T-helper 1 cell (primary cell): ENCODE measurements at places on chromosomes 7 and 10.
A peak's percentile ranks its signal among the peaks of the same experiment; 100 is the strongest.

DNA sequence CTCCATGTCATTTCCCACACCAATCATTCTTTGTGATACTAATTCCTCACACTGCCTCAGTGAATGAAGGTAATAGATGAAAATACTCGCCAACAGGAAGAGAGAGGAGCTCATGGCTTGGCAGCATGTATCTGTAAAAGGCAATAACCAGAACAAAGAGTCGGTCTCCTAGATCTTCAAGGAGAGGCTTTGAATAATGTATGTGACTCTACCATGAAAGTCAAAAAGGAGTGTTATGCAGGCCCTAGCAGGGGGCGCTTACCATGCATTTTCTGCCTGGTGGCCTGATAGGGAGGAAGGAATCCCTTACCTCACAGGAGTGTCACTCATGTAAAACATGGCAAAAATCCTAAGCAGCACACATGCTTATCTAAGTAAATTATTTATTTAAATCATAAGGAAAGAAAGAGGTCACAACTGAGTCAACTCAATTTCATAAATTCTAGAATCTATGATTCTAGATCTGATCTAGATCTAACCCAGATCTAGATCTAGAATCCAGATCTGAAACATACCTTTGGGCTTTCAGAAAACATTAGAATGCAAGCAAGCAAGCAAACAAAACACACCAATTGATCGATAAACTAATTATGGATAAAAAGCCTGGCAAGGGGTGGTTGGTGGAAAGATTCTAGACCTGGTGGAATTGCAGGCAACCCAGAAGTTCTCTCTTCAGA, 226.3 kb upstream of the KLF6 start:
- DNase-seq = no peak

DNA sequence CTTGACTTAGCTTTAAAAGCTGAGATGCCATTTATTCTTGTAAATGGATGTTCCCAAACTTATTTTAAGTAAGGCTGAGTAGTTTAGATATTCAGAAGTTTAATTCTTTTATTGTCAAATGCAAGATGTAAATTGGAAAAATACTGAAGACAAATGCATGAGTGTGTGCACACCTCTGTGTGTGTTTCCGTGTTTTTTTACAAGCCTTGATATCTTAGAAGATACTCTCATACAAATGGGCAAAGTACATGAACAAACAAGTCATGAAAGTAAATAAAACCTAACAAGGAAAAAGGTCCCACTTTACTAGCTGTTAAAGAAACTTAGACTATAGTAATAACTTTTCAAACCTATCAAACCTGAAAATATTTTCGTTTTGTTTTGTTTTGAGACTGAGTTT, 29.0 kb downstream of the ACSL5 start:
- no peak for DNase-seq

DNA sequence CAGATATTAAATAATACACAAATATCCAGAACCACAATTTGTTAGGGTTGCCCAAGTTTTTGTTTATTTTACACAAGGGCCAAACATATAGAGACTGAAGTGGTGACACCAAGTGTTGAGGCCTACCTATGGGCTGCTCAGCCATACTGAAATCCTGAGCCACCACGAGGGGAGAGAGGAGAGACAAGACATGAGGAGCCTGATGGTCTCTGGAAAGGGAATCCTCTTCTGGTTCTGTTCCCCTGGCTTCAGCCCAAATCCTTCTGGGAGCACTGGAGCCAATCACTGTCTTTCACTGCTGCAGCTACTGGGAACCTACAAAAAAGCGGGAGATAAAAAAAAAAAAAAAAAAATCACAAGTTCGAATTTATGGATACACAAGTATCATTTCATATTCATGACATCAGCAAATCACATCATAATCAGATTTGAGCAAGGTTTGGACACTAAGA, 1.9 kb downstream of the SKIDA1 start:
- DNase-seq = no peak

DNA sequence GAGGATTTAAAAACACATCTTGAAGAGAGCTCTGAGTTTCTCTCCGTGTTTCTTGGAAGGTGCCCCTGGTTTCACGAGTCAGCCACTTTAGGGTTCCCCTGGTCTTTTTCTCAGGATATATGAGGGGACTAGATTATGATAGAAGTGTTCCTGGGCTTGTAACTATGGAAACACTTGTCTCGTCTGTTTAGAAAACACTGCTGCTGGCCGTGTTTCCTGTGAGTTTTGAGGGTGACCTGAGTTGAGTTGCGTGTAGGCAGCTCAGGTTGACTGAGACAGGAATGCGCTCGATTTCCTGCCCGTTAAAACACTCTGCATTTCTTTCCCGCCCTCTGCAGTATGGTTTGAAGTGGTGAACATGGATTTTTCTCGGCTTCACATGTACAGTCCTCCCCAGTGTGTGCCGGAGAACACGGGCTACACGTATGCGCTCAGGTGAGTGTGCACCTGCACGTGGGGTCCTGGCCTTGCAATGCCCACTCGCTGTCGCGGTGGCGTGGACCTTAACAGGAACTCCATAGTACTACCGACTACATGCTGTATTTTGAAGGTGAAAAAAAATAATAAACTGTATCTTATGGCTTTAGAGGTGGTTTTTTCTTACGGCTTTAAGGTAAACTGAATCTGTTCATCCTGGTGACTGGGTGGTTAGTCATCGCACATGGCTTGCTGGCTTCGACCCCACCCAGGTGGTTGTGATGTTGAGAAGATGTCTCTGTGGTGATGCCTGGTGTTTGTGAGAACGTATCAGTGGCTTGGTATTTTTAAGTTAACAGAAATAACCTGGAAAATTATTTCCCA, at the start of gene SUN1:
SUN1 (plus strand) TSS at position 310 of the 801 bp plus-strand sequence; CDS start at position 359, 49 bp downstream.
- DNase-seq = peak; percentile 34

DNA sequence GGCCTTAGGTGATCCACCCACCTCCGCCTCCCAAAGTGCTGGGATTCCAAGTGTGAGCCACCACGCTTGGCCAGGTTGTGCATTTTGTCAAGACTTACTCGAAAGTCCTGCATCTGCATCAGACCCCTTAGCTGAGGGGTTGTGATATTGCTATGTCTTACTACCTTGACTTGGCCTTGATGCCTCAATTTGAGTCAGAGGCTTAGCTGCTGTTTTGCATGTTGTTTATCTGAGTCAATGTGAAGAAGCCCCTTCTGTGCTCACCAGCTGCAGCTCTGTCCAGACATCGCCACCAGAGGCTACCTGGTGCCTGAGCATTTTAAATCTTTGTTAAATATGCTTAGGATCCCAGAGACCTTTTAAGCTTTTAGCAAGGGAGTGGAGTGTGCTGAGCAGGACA, 18.1 kb downstream of the UBE2D4 start:
- no peak for DNase-seq
